ENCODE measurements at places on chromosomes 7 and 10. TPM values are rescaled to one million over a fixed set of nuclear protein-coding genes. Genes with fewer than 3 reads are reported as not detected.

- H3K36me3 ChIP-seq: peaks cover 4% of the 10 kb centered on the region
- no peaks in the 10 kb centered on the region for H3K27me3 ChIP-seq
- H3K27ac ChIP-seq: no peak overlapping the region
- no peak for DNase-seq
- no peak overlapping the region for H3K4me3 ChIP-seq
These were observed 8.5 kb upstream of the AOAH start for GRCh38 chr7:36732806-36733205.

The UFSP1 gene
- polyA plus RNA-seq: 2.7 TPM

DNA sequence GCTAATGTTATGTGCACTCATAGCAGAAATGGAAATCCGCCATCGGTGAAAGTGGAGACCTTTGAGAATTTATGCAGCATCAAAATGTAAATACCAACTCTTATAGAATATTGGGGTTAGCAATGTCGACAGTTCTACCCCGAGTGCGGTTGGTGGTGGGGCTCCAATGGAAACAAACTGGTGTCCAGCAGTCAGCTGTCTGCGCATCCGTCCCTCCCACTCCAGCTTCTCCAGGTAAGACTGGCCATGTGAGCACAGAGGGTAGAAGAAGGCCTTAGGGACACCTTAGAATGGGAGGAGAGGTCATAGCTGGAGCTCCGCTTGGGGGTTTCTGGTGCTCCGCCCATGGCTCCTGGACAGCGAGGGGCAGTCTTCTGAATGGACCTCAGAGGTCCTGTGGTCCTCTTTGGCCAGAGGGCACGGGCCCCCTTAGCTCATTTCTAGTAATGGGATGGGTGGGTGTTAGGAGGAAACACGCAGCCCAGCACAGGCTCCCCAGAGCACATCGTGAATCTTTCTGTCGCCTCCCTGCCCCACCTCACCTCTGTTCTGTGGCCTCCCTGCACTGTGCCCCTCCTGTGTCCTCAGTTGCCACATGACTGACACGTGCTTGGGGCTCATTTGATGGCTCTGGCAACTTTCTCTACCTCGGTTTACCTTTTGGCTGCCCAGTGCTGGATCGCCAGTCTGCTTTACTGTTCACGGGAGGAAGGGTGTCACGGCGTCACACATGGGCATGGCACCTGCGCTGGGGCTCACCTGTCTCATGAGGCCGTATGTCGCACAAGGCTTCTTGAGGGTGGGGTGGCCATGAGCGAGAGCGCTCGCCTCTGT, 50.0 kb downstream of the MGMT start:
- peaks cover 31% of the 10 kb centered on the region for H3K4me1 ChIP-seq
- no peak overlapping the region for H3K27ac ChIP-seq
- no peak for DNase-seq
- H3K36me3 ChIP-seq: peaks cover 6% of the 10 kb centered on the region
- no peak overlapping the region for H3K4me3 ChIP-seq

GRCh38 chr10:124344931-124345330, 73.8 kb downstream of the OAT start:
- H3K36me3 ChIP-seq: no peaks in the 10 kb centered on the region
- H3K27me3 ChIP-seq: no peaks in the 10 kb centered on the region
- no peak overlapping the region for H3K27ac ChIP-seq
- H3K4me3 ChIP-seq: no peak overlapping the region
- DNase-seq: no peak

The CFAP58 gene
- not detected for polyA plus RNA-seq

DNA sequence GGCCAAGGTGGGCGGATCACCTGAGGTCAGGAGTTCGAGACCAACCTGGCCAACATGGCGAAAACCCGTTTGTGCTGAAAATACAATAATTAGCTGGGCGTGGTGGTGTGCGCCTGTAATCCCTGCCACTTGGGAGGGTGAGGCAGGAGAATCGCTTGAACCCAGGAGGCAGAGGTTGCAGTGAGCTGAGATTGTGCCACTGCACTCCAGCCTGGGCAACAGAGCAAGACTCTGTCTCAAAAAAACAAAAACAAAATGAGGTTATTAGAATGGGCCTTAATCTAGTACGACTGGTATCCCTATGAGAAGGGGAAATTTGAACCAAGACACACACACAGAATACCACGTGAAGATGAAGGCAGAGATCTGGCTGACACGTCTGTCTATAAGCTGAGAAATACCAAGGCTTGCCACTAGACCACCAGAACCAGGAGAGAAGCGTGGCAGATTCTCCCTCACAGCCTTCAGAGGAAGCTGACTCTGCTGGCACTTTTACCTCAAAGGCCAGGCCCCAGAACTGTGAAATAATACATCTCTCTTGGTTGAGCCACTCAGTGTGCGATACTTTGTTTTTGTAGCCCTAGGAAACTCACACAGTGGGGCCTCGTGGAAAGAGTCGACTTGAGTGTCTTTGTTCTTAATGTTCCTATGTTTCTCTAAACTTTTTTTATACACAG, 59.6 kb downstream of the TMEM209 start:
- H3K27me3 ChIP-seq: peaks cover 7% of the 10 kb centered on the region
- H3K4me3 ChIP-seq: no peak overlapping the region
- H3K4me1 ChIP-seq: peaks cover 3% of the 10 kb centered on the region

GRCh38 chr10:21705828-21706176, 171.8 kb downstream of the MLLT10 start:
- H3K27me3 ChIP-seq: no peaks in the 10 kb centered on the region
- H3K4me3 ChIP-seq: no peak overlapping the region
- peak overlapping the region; percentile 2 for H3K27ac ChIP-seq
- peaks cover 28% of the 10 kb centered on the region for H3K4me1 ChIP-seq
- H3K36me3 ChIP-seq: peaks cover 42% of the 10 kb centered on the region
- DNase-seq: no peak

GRCh38 chr10:116826803-116827202, 22.5 kb upstream of the ENO4 start:
- DNase-seq: no peak
- peaks cover 7% of the 10 kb centered on the region for H3K27me3 ChIP-seq
- no peaks in the 10 kb centered on the region for H3K4me1 ChIP-seq
- H3K36me3 ChIP-seq: no peaks in the 10 kb centered on the region
- H3K4me3 ChIP-seq: no peak overlapping the region

The RBM20 gene
- 0.46 TPM for polyA plus RNA-seq
